ENCODE measurements at places on chromosomes 12 and 14. TPM values are rescaled to one million over a fixed set of nuclear protein-coding genes. Genes with fewer than 3 reads are reported as not detected.
A peak's percentile ranks its signal among the peaks of the same experiment; 100 is the strongest.

The TUNAR gene
- not detected for total RNA-seq

DNA sequence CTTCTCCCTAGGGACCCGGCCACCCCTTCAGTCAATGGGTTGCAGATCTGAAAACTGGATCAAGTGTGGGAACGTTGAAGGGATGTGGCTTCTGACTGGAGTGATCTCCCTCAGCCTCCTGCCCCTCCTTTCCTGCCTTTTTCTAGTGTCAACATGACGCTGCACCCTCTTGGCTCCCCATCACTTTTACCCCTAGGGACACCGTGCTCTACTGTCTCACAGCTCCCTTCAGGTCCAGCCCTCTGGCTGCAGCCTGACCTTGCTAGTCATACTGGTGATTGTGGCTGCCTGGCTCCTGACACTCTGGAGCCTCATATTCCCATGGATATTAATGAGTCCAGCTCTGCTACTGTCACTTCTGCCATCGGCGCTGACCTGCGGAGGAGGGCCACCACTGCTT lies 51.5 kb upstream of the RASSF3 start:
- H3K4me1 ChIP-seq = peaks cover 10% of the 10 kb centered on the region
- no peaks in the 10 kb centered on the region for H3K36me3 ChIP-seq
- H3K27ac ChIP-seq = no peak overlapping the region
- DNase-seq = no peak

The PLBD1 gene
- 41.3 TPM for total RNA-seq

DNA sequence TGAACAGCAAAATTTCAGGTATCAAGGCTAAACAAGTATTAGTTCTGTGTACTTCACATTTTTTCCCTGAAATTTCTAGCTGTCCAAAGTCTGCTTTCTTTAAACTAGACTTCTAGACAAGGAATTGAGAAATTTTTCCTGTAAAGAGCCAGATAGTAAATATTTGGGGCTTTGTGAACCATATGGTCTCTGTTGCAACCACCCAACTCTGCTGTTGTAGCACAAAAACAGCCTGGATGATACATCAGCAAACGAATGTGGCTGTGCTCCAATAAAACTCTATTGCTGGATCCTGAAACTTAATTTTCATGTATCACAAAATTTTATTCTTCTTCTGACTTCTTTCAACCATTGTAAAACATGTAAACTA lies 96.0 kb upstream of the SLC38A4 start:
- no peak overlapping the region for H3K4me3 ChIP-seq
- no peaks in the 10 kb centered on the region for H3K36me3 ChIP-seq
- H3K27me3 ChIP-seq = no peaks in the 10 kb centered on the region
- H3K27ac ChIP-seq = no peak overlapping the region

DNA sequence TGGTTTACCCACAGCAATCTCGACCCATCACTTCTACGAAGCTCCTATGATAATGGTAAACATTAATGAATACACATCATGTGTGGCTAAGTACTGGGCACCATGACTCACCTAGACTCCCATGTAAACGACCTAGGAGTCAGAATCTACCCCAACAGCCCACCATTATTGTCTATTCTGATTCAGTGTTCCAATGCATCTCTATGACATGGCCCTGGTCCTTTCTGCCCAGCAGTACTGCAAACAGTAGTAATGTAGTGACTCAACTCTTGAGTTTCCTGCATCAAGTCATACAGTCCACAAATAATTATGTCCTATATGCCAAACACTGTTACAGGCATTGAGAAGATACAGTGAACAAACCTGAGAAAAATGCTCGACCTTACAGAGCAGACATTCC lies 14.6 kb downstream of the GTF2A1 start:
- H3K36me3 ChIP-seq = peaks cover 51% of the 10 kb centered on the region
- no peak for DNase-seq
- H3K4me1 ChIP-seq = no peaks in the 10 kb centered on the region
- no peaks in the 10 kb centered on the region for H3K27me3 ChIP-seq

DNA sequence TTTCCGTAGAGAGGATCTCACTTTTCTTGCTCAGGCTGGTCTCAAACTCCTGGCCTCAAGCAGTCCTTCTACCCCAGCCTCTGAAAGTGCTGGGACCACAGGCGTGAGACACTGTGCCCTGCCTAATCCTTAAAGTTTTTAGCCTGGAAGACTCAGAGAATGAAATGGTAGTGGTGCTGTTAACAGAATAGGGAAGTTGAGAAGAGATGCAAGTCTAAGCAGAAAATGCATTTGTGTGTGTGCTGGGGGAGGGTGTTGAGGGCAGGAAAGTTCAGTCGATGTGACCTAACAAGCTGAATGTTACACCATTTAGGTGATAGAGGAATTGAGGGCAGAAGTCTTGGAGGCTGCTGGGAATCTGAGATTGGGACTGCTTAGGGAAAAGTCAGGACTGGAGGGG lies 6.9 kb upstream of the TUBA1A start:
- H3K27ac ChIP-seq = no peak overlapping the region
- peaks cover 2% of the 10 kb centered on the region for H3K27me3 ChIP-seq
- H3K4me3 ChIP-seq = no peak overlapping the region
- H3K36me3 ChIP-seq = no peaks in the 10 kb centered on the region
- peaks cover 9% of the 10 kb centered on the region for H3K4me1 ChIP-seq

GRCh38 chr12:94707892-94708291 lies 57.5 kb upstream of the TMCC3 start:
- H3K36me3 ChIP-seq = no peaks in the 10 kb centered on the region
- peaks cover 33% of the 10 kb centered on the region for H3K4me1 ChIP-seq
- no peak overlapping the region for H3K4me3 ChIP-seq
- no peaks in the 10 kb centered on the region for H3K27me3 ChIP-seq
- H3K27ac ChIP-seq = peak overlapping the region; percentile 41
- DNase-seq = peak; percentile 41

The BCDIN3D gene
- 5.3 TPM for total RNA-seq
